NCI-H1105 (cell line): ENCODE measurements at places on chromosomes 13 and 19.
A peak's percentile ranks its signal among the peaks of the same experiment; 100 is the strongest.

- peak; percentile 77 for DNase-seq
Observed at GRCh38 chr13:109412283-109412901, 374.0 kb downstream of the IRS2 start.

DNA sequence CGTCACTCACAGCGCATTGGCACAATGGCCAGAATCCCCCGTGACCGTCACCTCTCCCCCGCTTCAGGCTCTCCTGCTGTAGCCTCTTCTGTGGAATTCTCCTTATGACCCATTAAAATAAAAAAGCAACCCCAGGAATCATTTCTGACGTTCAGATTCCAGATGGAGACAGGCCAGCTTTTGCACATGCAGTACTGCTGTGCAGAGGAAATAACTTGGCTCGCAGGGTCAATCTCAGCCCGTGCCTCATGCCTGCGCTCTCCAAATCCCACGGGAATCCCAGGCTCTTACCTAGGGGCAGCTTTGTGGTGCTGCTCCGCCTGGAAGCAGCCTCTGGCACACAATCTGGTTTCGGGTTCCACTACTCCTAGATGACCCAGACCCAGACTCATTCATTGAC is 32.7 kb upstream of the SOX1 start:
- DNase-seq, result no peak

DNA sequence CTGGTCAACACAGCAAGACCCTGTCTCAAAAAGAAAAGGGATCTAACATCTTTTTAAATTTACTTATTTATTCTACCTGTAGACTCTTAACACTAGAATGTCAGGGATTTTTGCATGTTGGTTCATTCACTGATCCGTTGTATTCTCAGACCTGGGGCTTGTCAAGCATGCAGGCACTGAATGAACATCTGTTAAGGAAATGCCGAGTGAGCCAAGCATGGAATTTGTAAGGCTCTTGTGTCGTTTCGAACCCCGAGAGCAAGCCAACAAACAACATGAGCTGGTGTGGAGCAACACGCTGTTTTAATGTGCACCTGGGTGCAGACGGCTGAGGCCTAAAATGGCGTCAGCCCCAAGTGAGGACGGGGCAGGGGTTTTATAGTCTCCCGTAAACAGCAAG is 10.0 kb upstream of the OR1M1 start:
- DNase-seq, result no peak

- DNase-seq, result no peak
Observed at GRCh38 chr13:80237646-80238045, 103.3 kb downstream of the SPRY2 start.

GRCh38 chr13:83423861-83424260 is 458.4 kb downstream of the SLITRK1 start:
- DNase-seq, result no peak

GRCh38 chr19:1243768-1244692 is 2.5 kb downstream of the ATP5F1D start:
- DNase-seq, result peak; percentile 40

DNA sequence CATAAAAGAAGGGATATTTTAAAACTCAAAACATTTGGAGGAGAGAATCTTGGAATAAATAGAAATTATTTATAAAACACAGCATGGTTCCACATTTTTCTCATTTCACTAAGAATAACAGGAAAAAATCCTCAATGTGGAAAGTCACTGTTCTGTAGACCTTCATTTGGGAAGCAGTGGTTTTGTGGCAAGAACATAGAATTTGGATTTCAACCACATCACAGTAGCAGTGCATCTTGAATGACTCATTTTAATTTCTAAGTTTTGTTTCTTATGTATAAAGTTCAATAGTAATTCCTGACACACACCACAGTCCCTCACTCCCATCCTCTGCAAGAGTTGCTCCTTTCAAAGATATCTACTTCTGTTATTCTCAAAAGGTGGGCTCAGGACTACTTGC is 264.0 kb downstream of the ENOX1 start:
- DNase-seq, result no peak

GRCh38 chr13:62302341-62302740 is 886.7 kb upstream of the PCDH20 start:
- no peak for DNase-seq

GRCh38 chr19:56312787-56313657 is 1.6 kb downstream of the ZSCAN5A start:
- no peak for DNase-seq

DNA sequence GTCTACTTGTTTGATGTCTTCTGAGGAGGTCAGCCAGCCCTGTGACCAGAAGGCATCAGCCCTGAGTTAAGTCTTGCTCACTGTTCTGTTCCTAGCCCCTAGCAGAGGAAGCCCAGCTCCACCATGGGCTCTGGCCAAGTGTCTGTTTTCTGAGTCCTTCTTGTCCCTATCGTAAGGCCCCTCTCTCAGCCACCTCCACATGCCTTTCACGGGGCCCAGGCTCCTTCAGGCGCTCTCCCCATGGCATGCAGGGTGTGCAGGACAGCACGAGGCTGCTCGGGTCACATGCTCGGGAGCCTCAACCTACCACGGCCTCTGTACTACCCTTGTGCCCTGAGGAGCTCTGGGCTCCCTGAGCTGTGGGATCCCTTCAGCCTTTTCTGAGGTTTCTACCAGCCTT is 47.8 kb upstream of the LATS2 start:
- no peak for DNase-seq

DNA sequence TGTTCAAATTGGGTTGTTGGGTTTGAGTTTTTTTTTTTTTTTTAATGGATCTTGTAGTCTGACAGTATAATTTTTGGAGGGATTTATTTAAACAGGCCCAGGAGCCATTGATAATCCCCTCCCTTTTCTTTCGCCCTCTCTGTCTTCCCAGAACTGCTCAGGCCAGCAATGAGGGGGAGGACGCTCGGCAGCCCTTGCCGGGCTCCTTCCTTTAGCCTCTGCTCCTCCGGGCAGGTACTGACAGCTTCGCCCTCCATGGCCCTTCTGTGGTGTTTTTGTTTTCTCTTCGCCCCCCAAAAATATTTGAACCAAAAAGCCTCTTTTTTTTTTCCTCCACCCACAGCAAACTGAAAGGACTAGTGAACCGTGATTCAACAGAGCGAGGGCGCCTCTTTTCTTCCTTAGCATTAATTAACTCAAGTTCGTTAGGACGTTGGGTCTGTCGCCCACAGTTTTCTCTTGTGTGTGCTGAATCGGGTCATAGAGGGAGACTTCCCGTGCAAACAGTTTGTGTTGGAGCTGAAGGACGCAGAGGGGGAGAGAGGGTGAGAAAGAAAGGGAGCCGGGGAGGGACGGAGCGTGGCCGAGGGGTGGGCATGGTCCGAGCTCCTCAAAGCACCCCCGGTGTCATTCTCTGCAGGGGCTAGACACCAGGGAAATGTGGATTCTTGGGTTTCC is 21.5 kb downstream of the NFIX start:
- DNase-seq, result no peak

DNA sequence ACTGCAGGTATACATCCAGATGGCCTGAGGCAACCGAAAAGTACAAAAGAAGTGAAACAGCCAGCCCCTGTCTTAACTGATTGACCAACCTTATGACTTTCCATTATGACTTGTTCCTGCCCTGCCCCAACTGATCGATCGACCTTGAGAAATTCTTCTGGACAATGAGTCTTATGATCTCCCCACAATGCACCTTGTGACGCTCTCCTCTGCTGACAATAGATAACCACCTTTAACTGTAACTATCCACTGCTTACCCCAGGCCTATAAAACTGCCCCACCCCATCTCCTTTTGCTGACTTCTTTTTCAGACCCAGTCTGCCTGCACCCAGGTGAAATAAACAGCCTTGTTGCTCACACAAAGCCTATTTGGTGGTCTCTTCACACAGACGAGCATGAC is 11.2 kb downstream of the ZNF83 start:
- no peak for DNase-seq

GRCh38 chr13:110415669-110416068 is 108.6 kb downstream of the COL4A2 start:
- no peak for DNase-seq

GRCh38 chr13:114130837-114131582 is 1.4 kb downstream of the RASA3 start:
- DNase-seq, result no peak

GRCh38 chr13:80824229-80824628 is 483.3 kb upstream of the SPRY2 start:
- DNase-seq, result no peak

DNA sequence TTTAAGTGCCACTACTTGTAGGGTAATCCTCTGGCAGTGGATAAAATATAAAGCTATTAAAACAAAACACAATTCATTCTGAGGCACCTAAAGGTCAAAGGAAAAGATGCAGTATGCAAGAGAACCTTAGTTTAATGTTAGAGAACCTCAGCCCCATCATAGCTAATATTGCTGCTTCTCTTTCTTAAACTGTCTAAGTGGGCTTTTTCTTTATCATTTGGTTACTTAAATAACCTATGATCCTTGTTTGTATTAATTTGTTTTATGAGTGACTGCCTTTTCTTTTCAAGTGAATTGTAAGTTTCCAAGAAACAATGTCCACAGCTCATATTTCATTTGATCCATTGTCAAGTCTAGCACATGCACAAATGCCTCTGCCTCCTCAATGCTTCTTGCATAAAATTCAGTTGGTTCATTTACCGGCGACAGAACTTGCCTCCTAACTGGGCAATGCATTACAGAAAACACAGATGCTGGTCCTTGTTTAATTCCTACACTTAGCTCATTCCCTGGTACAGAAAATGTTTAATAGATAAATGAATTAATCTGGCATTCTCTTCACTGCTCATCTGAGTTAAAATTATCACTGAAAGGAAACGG is 1049.8 kb downstream of the OLFM4 start:
- no peak for DNase-seq

- DNase-seq, result no peak
Observed at GRCh38 chr19:20165971-20166592, 932 bp upstream of the ZNF486 start.

- no peak for DNase-seq
Observed at GRCh38 chr13:95479731-95480130, 72.8 kb upstream of the CLDN10 start.

- DNase-seq, result no peak
Observed at GRCh38 chr13:76937281-76937820, 11.0 kb upstream of the ACOD1 start.

DNA sequence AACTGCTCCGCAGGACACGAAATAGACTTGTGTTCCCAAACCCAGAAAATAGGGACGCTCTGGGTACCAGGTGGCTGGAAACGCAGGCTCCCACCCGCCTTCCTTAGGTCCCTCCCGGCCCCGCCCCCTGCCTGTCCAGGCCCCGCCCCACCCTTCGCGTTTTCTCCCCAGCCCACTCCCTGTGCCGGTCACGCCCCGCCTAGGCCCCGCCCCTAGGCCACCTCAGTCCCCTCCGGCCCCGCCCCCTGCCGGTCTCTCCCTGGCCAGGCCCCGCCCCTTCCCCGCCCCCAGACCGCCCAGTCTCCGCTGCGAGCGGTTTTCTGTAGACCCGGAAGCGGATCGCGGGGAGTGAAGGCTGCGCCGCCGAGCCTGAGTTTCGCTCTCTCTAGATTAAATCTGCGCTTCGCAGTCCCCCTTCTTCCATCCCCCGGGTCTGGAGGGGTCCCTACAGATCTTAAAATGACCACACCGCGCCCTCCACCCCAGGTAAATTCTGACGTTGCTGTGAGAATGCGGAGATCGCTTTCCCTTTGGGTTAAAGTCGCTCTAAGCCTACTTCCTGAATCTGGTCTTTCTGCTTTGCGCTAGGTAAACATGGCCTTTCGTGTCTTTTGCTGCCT is 3.7 kb upstream of the ZNF665 start:
- DNase-seq, result no peak

DNA sequence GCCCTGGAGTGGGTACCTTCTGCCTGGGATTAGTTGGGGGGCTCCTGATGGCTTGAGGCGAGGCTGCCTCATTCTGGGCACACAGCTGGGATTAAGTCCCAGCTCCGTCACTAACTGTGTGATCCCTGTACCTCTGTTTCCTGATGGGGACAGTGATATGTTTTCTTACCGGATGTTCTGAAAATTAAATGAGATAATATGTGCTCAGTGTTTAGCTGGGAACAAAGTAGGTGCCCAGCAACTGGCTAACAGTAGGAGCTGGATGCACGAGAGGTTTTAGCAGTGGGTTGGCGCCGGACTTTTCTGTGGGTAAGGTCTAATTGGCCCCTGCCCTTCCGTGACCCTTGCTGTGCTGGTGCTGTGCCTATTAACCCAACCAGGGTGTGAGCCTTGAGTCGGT is 203.4 kb downstream of the URI1 start:
- no peak for DNase-seq

- no peak for DNase-seq
Observed at GRCh38 chr19:38392707-38393308, 4.3 kb downstream of the SPRED3 start.
